ENCODE measurements at places on chromosomes 1 and 21.

DNA sequence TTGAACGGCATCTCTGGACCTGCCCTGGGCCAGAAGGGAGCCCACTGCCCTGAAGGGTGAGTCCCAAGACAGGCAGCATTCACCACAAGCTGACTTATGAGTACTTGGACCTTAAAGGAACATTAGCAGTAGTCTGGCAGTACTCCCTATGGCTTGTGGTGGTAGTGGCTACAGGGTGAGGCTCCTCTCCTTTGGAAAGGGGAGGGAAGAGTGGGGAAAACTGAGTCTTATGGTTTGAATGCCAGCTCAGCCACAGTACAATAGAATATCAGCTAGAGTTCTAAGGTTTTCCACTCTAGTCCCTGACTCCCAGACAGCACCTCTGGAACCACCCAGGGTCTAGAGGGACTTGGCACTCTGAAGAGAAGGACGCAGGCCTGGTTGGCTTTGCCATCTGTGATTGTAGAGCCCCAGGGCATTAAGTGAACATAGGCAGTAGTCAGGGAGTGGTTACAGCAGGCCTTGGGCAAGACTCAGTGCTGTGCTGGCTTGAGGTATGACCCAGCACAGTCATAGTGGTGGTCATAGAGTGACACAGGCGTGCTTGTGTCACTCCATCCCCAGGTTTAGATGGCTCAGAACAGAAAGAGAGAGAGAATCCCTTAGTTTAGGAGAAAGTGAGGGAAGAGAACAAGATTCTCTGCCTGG is 31.0 kb downstream of the CD53 start:
- no peak overlapping the region for H3K27ac ChIP-seq
- no peak overlapping the region for H3K4me3 ChIP-seq
- H3K36me3 ChIP-seq: no peaks in the 10 kb centered on the region
- H3K4me1 ChIP-seq: peaks cover 2% of the 10 kb centered on the region
- DNase-seq: no peak
- no peaks in the 10 kb centered on the region for H3K27me3 ChIP-seq

GRCh38 chr1:64172458-64172983 is 30.9 kb upstream of the UBE2U start:
- no peak overlapping the region for H3K4me3 ChIP-seq
- no peaks in the 10 kb centered on the region for H3K27me3 ChIP-seq
- H3K4me1 ChIP-seq: no peaks in the 10 kb centered on the region
- no peak for DNase-seq

- peak overlapping the region; percentile 75 for H3K4me3 ChIP-seq
- H3K27me3 ChIP-seq: no peaks in the 10 kb centered on the region
- peaks cover 29% of the 10 kb centered on the region for H3K4me1 ChIP-seq
- DNase-seq: no peak
- peaks cover 44% of the 10 kb centered on the region for H3K36me3 ChIP-seq
These were observed 119.2 kb downstream of the TLR5 start for GRCh38 chr1:223023863-223024262.

GRCh38 chr21:45581322-45581712 is 39.1 kb upstream of the SLC19A1 start:
- no peak overlapping the region for H3K4me3 ChIP-seq
- H3K27ac ChIP-seq: no peak overlapping the region
- no peaks in the 10 kb centered on the region for H3K4me1 ChIP-seq
- peak; percentile 35 for DNase-seq

DNA sequence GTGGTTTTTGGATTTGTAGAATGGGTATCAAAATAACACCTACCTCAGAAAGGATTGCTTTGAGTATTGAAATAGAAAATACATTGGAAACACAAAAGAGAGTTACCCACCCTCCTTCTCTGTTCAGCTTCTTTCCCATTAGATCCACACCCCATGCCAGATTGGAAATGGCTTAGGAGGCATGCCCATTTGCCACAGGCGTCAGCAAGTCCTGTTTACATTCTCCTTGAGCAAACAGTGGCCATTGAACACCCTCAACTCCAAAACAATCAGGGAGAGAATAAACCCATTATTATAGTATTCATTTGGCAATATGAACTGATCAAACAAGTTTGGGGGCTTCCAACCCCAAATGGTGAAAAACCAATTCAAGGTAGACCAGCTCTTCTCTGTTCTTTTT is 2.4 kb downstream of the ELAPOR1 start:
- H3K27me3 ChIP-seq: peaks cover 56% of the 10 kb centered on the region
- no peak overlapping the region for H3K27ac ChIP-seq
- no peak overlapping the region for H3K4me3 ChIP-seq

GRCh38 chr1:168090395-168090794 is 46.3 kb downstream of the GPR161 start:
- no peak overlapping the region for H3K27ac ChIP-seq
- H3K27me3 ChIP-seq: no peaks in the 10 kb centered on the region
- DNase-seq: no peak
- H3K4me3 ChIP-seq: no peak overlapping the region
- peaks cover 28% of the 10 kb centered on the region for H3K4me1 ChIP-seq

GRCh38 chr1:204287466-204287891 is 72.2 kb downstream of the PLEKHA6 start:
- peak overlapping the region; percentile 29 for H3K27ac ChIP-seq
- peak; percentile 65 for DNase-seq
- no peaks in the 10 kb centered on the region for H3K27me3 ChIP-seq
- H3K4me1 ChIP-seq: peaks cover 21% of the 10 kb centered on the region
- peak overlapping the region; percentile 55 for H3K4me3 ChIP-seq

GRCh38 chr21:35438643-35439404 is 389.7 kb upstream of the RUNX1 start:
- H3K27ac ChIP-seq: no peak overlapping the region
- no peaks in the 10 kb centered on the region for H3K36me3 ChIP-seq
- H3K27me3 ChIP-seq: no peaks in the 10 kb centered on the region
- peak overlapping the region; percentile 36 for H3K4me3 ChIP-seq
